Fibroblast of skin of back (primary cell): ENCODE measurements at places on chromosomes 5 and 9.

DNA sequence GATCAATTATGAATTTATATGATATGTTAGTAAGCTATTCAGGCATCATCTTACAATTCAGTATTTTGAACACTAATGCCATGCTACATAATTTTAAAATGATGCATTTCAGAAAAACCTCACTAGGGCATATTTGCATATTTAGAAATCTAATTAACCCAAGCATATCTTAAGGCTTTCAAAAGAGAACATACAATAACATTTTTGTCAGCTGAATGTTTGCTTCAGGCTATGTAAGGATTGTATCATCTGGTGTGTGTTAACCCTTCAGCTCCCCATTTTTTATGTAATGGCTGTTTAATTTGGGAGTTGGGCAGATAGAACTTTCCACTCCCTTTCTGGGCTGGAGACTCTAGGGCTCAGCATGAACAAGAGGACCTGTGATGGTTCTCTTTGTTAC lies 299.1 kb upstream of the EFNA5 start:
- peak; percentile 45 for DNase-seq

- DNase-seq = peak; percentile 53
These were observed 17.7 kb downstream of the JAK2 start for GRCh38 chr9:5002811-5003210.

DNA sequence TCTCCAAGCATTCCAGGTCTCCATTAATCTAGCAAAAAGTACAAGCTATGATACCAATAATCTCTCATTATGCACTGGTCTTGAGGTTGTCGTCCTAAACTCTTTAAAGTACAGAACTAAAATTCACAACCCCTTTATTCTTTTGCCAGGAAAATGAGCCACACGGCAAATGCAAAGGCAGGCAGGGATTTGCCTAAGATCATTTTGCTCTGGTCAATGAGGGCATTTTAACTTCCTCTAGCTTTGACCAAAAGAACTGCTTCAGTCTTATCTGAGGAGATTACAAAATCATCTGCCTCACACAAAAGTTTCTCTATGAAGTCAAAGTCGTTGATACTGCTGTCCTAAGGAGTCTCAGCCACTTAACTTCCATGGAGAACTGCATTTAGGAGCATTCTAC lies 51.8 kb downstream of the EPB41L4B start:
- no peak for DNase-seq

GRCh38 chr9:109981091-109981490 lies 201.1 kb downstream of the PALM2AKAP2 start:
- DNase-seq = no peak

DNA sequence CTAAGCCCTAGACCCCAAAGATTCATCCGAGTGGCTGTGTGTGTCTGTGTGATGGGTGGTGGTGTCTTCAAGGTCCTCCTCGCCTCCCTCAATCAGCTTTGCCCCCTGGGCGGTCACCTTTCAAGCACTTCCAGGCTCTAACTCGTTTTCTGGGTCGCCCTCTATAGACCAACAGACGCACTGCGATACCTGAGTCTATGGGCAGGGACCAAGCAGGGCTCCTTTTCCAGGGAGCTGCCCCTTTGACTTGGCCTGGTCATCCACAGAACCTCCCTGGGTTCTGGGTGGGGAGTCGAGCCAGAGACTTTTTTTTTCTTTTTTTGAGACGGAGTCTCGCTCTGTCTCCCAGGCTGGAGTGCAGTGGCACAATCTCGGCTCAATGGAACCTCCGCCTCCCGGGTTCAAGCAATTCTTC lies 1.1 kb downstream of the SLC27A4 start:
- peak; percentile 73 for DNase-seq

GRCh38 chr9:32877103-32877502 lies 93.8 kb downstream of the TMEM215 start:
- DNase-seq = no peak

- peak; percentile 2 for DNase-seq
These were observed 215.1 kb downstream of the SH3GL2 start for GRCh38 chr9:17793713-17794622.
